ENCODE measurements at places on chromosomes 13 and 19.

GRCh38 chr13:111907341-111907880 is 159.5 kb upstream of the SOX1 start:
- DNase-seq, result no peak

DNA sequence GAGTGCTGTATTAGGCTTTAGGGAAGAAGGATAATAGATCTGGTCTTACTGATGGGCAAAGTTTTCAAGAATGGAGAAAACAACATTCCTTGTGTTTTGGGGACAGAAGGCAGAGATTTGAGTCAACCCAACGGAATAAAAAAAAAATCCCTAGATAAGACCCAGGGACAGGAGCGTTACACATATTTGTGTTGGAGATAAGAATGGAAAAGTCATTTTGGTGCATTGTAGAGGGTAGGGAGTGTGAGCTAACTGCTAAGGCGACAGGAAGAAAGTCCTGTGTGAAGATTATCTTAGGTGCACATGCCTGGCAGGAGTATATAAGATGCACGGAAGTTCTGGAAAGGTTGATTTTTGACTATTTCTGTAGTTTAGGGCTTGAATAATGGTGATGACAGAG is 450.3 kb upstream of the ARGLU1 start:
- DNase-seq, result no peak

DNA sequence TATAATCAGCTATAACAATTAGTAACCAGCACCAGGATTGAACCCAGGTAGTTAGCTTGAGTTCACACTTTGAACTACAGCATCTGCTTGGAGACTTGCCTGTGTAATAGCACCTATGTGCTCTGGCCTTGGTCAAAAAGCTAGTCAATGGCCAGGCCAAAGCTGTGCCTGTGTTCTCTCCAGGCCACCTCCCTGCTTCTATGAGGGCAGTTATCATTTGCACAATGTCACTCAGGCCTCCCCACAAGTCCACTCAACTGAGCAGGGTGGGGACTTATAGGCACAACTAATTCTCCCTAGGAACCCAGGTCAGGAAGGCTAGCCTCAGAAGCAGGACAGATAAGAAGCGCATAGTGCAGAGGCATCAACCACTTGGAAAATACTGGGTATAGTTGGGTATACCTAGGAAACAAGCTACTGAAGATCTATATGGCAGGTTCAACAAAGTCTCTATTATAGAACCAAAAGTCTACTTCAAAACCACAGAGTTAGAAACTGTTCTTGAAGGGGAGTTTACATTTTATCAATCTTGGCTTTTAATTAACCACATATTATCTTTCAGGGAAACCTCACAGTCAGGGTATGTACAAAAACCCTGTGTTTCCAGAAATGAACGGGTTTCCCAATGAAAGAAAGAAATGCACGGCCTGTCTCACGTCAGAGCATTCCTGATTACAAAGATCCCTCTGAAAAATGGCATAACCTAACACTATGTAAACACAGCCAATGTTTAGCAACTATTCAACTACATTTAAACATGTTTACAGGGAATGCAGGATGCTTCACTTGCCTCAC is 140.9 kb downstream of the ABCC4 start:
- DNase-seq, result peak; percentile 7

- peak; percentile 12 for DNase-seq
Observed at GRCh38 chr13:50512474-50513299, 330.8 kb downstream of the DLEU7 start.

- DNase-seq, result no peak
Observed at GRCh38 chr19:49488863-49489537, 1.6 kb downstream of the RPL13A start.

DNA sequence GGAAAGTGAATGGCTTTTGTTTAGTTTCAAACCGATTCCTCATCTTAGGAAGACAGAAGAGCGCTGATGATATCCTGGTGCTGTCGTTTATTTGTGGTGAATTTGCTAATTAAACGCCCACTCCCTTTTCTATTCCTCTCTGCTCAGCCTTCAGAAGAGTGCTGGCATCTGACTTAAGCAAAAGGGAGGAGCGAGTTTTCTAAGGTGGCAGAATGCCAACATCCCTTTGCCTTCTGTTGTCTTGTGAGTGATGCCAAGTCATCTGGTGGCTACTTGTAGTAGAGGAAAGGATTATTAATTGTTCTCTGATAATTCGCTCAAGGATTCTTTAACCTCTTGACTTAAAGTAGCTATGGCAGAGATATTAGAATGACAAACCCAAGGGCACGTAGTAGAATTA is 68.1 kb downstream of the ERCC5 start:
- DNase-seq, result no peak
